T-helper 17 cell (primary cell): ENCODE measurements at places on chromosomes 6 and 20. TPM values are rescaled to one million over a fixed set of nuclear protein-coding genes. Genes with fewer than 3 reads are reported as not detected.

The KCNS1 gene
- not detected for total RNA-seq

The MAS1 gene
- total RNA-seq: not detected

The GSTA3 gene
- total RNA-seq: not detected

The TNF gene
- 28.9 TPM for total RNA-seq

The PTPRT gene
- not detected for total RNA-seq

The SS18L1 gene
- total RNA-seq: 13.1 TPM

The GJA10 gene
- total RNA-seq: not detected

The RPS6KA2 gene
- total RNA-seq: 3.3 TPM

The FOXP4 gene
- 7.5 TPM for total RNA-seq

The NEU1 gene
- total RNA-seq: 29.6 TPM

The GTSF1L gene
- not detected for total RNA-seq

The PREX1 gene
- total RNA-seq: 200 TPM

The OR2J3 gene
- not detected for total RNA-seq

The PTK7 gene
- total RNA-seq: 0.62 TPM

The RAET1G gene
- not detected for total RNA-seq

The AGER gene
- 27.4 TPM for total RNA-seq

The AIF1 gene
- 13.2 TPM for total RNA-seq

- DNase-seq: no peak
Observed at GRCh38 chr20:35472209-35472608, 16.8 kb downstream of the CEP250 start.

GRCh38 chr6:81708113-81708699 is 44.3 kb downstream of the TENT5A start:
- no peak for DNase-seq

GRCh38 chr20:49583669-49584417 is 15.9 kb upstream of the PTGIS start:
- DNase-seq: no peak

DNA sequence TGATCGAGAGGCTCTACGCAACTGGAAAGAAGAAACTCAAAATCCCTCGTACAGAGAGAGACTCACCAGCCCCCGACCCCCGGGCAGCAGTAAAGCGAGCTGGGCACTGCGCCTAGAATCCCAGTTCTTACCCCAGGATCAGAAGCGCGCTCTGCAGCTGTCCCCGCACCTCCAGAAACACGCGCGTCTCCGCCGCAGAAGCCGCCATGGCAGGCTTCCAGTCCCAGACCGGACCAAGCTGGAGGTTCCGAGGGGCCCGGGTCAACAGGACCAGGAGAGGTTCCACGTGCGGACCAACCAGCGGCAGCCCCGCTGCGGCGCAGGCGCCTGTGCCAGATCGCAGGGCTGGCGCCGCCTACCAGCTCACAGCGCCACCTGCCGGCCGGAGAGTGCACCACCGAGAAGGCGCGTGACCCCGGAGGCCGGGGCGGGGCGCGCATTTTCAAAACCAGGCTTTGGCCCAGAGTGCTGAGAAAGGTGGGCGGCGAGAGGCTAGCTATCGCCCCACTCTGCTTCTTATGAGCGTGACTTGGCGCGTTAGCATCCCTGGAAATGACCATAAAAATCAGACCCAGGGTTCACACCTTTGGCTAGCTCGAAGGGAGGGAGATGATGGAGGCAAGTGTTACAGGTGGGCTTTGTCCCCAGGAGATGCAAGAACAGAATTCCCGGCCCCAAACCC is at the start of gene UBE3D:
Gene UBE3D, minus strand, starts transcription at position 331 of the 682 bp plus-strand sequence. Its CDS starts 123 bp downstream, at position 208.
- DNase-seq: peak; percentile 96

- DNase-seq: no peak
Observed at GRCh38 chr20:23285536-23285935, 65.1 kb upstream of the NXT1 start.

- DNase-seq: no peak
Observed at GRCh38 chr6:134021396-134022122, 30.9 kb downstream of the SLC2A12 start.

GRCh38 chr6:56837322-56837894 is 117.5 kb upstream of the BEND6 start:
- DNase-seq: no peak

DNA sequence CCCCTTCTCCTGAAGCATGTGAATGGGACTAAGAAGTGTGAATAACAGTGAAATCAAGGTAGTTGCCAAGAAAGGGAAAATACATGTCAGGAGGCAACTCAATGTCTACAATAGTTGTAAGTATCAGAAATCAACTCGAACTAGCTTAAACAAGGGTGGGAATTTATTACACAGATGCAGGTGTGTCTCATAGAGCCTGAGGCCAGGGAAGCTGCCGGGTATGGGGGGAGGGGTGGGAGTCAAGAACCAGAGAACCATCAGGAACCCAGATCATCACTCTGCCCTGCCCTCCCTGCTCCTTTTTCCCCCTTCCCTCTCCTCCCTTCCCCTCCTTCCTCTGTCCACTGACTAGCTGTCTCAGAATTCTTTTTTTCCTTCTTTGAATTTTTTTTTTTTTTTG is 34.9 kb upstream of the BMP6 start:
- DNase-seq: no peak

DNA sequence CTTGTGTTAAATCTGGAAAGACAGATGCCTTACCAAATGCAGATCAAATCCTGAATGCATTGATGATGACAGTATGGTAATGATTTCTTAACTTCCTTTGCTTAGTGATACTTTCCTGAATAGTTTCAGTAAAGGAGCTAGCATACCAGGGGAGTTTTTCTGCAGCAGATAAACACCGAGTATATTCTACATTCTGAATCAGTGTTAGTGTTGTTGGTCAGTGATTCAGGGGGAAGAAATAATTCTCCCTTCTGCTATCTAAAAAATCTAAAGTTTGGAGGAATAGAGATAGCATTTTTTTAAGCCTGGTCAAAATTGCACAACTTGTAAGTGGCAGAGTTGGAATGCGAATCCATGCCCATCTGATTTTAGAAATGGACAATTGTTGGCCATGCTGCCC is 512.2 kb upstream of the MARCKS start:
- no peak for DNase-seq

DNA sequence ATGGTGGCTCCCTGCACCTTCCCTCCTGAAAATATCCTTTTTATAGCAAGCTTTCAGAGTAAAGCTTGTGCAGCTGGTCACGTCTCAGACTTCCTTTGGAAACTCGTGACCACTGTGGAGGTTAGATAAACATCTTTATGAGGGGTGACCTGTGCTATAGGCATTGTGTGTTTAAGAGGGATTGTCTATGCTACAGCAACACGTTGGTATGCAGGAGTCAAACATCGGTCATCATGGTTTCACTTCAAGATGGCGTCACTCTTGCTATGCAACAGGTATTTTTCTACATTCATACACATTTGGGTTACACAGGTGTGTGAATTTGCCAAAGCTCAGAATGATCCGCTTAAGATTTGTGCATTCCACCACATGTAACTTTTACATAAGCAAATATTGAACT is 14.6 kb upstream of the BLCAP start:
- no peak for DNase-seq

- DNase-seq: no peak
Observed at GRCh38 chr6:12064131-12064530, 52.0 kb downstream of the HIVEP1 start.

DNA sequence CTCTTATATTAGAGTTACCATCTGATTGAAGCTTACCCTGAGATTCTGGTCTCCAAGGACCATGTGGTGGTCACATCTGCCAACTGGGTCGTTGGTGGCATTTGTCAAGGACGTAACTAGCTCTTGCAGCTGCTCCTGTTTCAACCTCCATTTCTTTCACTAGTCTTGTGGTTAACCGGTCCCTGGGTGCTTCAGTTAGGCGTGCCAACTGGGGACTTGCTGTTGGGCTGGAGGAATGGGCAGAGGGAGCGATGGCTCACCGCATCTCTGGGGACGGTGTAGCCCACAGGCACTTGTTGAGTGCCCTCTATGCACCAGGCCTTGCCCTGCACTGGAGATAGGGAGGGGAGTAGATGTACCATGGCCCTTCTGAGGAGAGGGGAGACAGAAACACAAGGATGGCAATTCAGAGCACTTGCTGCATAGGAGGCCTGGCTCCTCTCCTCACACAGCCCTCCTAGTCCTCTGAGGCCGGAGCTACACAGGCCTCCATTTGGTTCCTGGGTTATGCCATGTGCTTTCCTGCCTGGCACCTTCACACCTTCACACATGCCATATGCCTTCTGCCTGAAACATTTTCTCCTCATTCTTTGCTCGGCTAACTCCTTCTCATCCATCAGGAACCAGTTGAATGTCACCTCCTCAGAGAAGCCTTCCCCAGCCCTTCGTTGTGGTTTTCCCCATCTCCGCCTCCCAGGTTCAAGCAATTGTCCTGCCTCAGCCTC is 20.0 kb upstream of the ASXL1 start:
- no peak for DNase-seq

DNA sequence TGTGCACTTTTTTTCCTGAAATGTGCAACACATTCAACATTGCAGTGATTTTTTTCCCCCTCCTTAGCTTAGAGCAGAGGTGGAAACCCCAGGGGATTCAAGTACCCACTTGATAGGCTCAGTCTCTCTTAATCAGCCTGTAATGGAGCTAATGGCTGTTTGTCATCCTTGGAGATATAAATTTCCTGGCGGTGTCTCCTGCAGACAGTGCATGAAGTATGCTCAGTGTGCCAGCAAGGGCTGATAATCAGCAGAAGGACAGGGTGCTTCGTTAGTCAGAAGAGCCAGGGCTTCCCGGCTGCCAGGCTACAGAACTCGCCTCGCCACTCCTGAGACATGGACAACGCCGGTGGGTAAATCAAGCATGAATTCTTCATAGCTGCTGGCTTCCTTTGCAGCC is 69.8 kb upstream of the PHACTR2 start:
- no peak for DNase-seq

- DNase-seq: no peak
Observed at GRCh38 chr6:34155471-34156300, 9.8 kb upstream of the GRM4 start.

GRCh38 chr6:150967381-150967780 is 101.9 kb downstream of the MTHFD1L start:
- DNase-seq: no peak

GRCh38 chr6:90586546-90586835 is 381 bp downstream of the MAP3K7 start:
- DNase-seq: no peak

DNA sequence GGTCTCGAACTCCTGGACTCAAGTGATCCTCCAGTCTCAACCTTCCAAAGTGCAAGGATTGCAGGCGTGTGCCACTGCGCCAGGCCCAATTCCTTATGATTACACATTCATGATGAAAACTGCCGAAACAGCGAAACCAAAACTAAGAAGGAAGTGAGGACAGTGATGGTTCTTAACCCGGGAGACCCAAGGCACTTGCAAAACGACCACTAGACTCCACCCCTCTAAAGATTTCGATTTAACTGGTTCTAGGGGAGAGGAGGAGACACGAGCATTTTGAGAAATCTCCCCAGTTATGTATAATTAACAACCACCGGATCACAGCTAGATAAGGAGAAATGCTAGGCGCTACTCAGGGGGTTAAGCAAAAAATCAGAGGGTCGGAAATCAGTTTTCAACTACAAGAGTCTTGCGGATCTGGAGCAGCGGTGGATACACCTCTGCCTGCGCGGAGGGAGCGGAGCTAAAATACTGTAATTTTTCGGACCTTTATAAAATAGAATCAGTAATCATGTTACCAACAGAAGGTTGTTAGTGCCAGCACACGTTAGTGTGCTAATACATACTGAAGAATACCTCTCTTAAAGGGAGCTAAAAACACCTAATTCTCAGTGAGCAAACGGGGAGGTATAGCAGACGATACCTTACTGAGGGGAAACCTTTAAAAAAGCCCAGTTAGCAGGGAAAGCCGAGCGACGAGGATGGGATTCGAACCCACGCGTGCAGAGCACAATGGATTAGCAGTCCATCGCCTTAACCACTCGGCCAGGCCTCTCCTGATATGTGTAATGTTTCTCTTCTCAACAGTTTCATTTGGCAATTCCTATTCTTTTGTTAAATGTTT is 60.0 kb upstream of the BTN3A2 start:
- no peak for DNase-seq

GRCh38 chr6:158142789-158143188 is 25.3 kb downstream of the SERAC1 start:
- no peak for DNase-seq

GRCh38 chr20:53448875-53449274 is 144.8 kb downstream of the ZNF217 start:
- no peak for DNase-seq

DNA sequence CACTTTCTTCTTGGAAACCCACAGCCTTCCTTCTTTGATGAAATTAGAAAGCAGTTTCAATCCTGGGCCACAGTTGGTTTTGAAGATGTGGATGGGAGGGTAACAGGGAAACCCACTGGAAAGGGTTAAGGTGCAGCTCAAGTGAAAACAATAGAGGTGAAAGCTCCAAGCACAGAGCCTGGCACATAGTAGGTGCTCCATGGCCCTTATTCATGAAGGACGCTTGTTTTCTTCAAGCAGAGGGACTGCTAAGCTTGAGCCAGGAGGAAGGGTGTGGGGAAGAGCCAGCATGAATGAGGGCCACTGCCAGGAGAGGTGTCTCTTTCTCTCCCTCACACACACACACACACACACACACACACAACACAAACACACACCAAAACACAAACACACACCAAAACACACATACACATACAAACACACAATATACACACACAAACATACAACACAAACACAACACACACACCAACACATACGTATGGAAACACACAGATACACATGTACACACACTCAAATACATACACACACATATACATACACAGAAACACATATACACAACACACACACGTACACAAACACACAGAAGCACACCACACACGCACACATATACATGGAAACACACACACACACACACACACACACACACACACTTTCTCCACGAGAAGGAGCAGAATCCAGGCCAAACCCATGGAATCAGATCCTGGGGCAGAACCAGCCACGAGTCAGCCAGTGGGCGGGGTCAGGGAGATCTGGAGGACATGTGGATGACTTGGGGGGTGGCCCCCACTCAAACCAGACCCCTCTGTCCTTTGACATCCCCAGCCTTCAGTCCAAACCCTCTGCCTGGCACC is 23.7 kb upstream of the RBPJL start:
- DNase-seq: no peak

DNA sequence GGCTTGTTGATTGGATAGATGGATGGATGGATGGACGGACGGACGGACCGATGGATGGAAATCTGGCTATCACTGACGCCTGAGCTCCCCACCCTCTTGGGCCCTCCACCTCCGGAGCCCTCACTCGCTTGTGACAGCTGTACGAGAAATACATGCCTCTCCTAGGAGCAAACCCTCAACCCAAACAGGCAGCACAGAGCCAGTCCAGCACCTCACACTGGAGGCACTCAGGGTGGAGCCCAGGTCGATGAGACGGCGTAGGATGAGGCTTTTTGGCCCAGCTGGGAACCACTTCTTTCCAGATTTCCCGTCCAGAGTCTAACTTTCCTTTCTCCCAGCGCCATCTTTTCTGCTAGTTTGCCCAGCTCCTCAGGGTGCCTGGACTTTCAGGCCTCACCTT is 2.7 kb upstream of the LY6G5C start:
- DNase-seq: no peak

- DNase-seq: no peak
Observed at GRCh38 chr6:167323111-167323510, 1.8 kb upstream of the TTLL2 start.

- no peak for DNase-seq
Observed at GRCh38 chr6:73293331-73293730, 30.3 kb upstream of the KHDC1 start.

- no peak for DNase-seq
Observed at GRCh38 chr6:73308712-73309534, 45.2 kb downstream of the DPPA5 start.

- no peak for DNase-seq
Observed at GRCh38 chr6:158894193-158894592, 75.0 kb upstream of the EZR start.
